A375 (cell line): ENCODE measurements at places on chromosomes 13 and 19. TPM values are rescaled to one million over a fixed set of nuclear protein-coding genes. Genes with fewer than 3 reads are reported as not detected.

The WDR88 gene
- not detected in 2 replicates for total RNA-seq

The LYL1 gene
- 1.5 and 5.5 TPM in 2 replicates for total RNA-seq

The ATXN8OS gene
- total RNA-seq = not detected in 2 replicates

The MTMR6 gene
- 8.0 and 8.2 TPM in 2 replicates for total RNA-seq

The MUC16 gene
- total RNA-seq = not detected in 2 replicates

The GNG8 gene
- not detected in 2 replicates for total RNA-seq

The SPTBN4 gene
- 0.27 and 0.75 TPM in 2 replicates for total RNA-seq

The LDLR gene
- 198 and 231 TPM in 2 replicates for total RNA-seq

The B3GNT8 gene
- not detected in 2 replicates for total RNA-seq

The PDE4C gene
- total RNA-seq = 0.05 TPM in 1 of 2 replicates, not detected in the other

The STOML3 gene
- 0.11 and 0.13 TPM in 2 replicates for total RNA-seq

The IZUMO2 gene
- total RNA-seq = not detected in 2 replicates

The DCLK1 gene
- 1.3 and 1.5 TPM in 2 replicates for total RNA-seq

The ZNF709 gene
- 0.45 and 0.98 TPM in 2 replicates for total RNA-seq

The SYT5 gene
- 3.3 and 5.7 TPM in 2 replicates for total RNA-seq

The CEACAM4 gene
- total RNA-seq = not detected in 2 replicates

The SBSN gene
- total RNA-seq = 0.05 TPM in 1 of 2 replicates, not detected in the other

The FCER2 gene
- total RNA-seq = 0.34 and 0.41 TPM in 2 replicates

The SH2D3A gene
- total RNA-seq = 1.1 and 2.3 TPM in 2 replicates

The MEDAG gene
- not detected in 2 replicates for total RNA-seq

The LSR gene
- total RNA-seq = 3.6 and 4.5 TPM in 2 replicates

The RFPL4AL1 gene
- total RNA-seq = 0.37 TPM in 1 of 2 replicates, not detected in the other

The PSG1 gene
- total RNA-seq = not detected in 2 replicates

The STARD13 gene
- 35.3 and 48.6 TPM in 2 replicates for total RNA-seq

The NLRP11 gene
- 0.75 and 1.3 TPM in 2 replicates for total RNA-seq

The ZFP30 gene
- 5.1 and 6.3 TPM in 2 replicates for total RNA-seq

The IGFL2 gene
- total RNA-seq = 0.08 TPM in 1 of 2 replicates, not detected in the other

The FXYD7 gene
- 0.26 and 2.1 TPM in 2 replicates for total RNA-seq

The CLEC17A gene
- 0.21 TPM in 1 of 2 replicates, not detected in the other for total RNA-seq

The ZNF418 gene
- total RNA-seq = 4.6 and 5.4 TPM in 2 replicates

The IL4I1 gene
- 0.19 TPM in 1 of 2 replicates, not detected in the other for total RNA-seq

The TNFSF9 gene
- 11.8 and 12.5 TPM in 2 replicates for total RNA-seq

The CBLC gene
- 0.37 TPM in 1 of 2 replicates, not detected in the other for total RNA-seq

The SPRYD7 gene
- 7.6 and 8.8 TPM in 2 replicates for total RNA-seq

The EBI3 gene
- total RNA-seq = 1.8 and 4.5 TPM in 2 replicates

The ELF1 gene
- total RNA-seq = 16.2 and 16.3 TPM in 2 replicates

The NAPSA gene
- total RNA-seq = not detected in 2 replicates

The CNN2 gene
- total RNA-seq = 62.3 and 63.6 TPM in 2 replicates

The KL gene
- not detected in 2 replicates for total RNA-seq

The ACTMAP gene
- total RNA-seq = 2.2 TPM in 2 replicates

The HOMER3 gene
- 92.4 and 104 TPM in 2 replicates for total RNA-seq

The MADCAM1 gene
- total RNA-seq = 0.08 TPM in 1 of 2 replicates, not detected in the other

The POLRMT gene
- 46.5 and 59.4 TPM in 2 replicates for total RNA-seq

The ZNF444 gene
- total RNA-seq = 20.4 and 24.2 TPM in 2 replicates

The ATG4D gene
- 49.4 and 49.9 TPM in 2 replicates for total RNA-seq

The ZNF808 gene
- 10.9 TPM in 2 replicates for total RNA-seq

The HCN2 gene
- total RNA-seq = 0.45 and 0.75 TPM in 2 replicates

The TEX29 gene
- total RNA-seq = not detected in 2 replicates

The MLLT1 gene
- total RNA-seq = 20.4 and 25.9 TPM in 2 replicates

The SPACA4 gene
- total RNA-seq = not detected in 2 replicates

The SIGLEC12 gene
- total RNA-seq = not detected in 2 replicates
